Endothelial cell of umbilical vein (primary cell): ENCODE measurements at places on chromosomes 6 and 20. TPM values are rescaled to one million over a fixed set of nuclear protein-coding genes. Genes with fewer than 3 reads are reported as not detected.

DNPH1 gene
- 34.3 and 37.7 TPM in 2 replicates for total RNA-seq

CCDC170 gene
- 0.07 and 0.53 TPM in 2 replicates for total RNA-seq

DNA sequence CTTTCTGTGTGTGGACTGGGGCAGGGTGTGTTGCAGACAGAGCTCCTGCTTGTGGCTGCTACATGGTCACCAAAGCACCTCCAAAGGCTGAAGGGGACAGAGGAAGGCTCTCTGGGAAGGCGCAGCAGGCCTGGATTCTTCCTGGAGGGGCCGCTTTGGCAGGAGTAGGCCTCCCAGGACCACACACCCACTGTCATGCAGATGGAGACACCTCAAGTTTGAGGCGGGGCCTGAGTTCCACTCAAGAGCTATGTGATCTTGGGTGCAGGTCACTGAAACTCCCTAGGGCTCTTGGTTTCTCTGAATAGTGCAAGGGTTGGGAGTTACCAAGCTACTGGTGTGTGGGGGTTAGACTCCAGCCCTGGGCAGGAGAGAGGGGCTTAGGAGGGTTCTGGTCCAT, 27.9 kb downstream of the EFCAB8 start:
- no peak for DNase-seq

MRPS18A gene
- 39.1 and 39.8 TPM in 2 replicates for total RNA-seq

GRCh38 chr20:44334306-44334705, 2.5 kb upstream of the R3HDML start:
- no peak for DNase-seq

DNA sequence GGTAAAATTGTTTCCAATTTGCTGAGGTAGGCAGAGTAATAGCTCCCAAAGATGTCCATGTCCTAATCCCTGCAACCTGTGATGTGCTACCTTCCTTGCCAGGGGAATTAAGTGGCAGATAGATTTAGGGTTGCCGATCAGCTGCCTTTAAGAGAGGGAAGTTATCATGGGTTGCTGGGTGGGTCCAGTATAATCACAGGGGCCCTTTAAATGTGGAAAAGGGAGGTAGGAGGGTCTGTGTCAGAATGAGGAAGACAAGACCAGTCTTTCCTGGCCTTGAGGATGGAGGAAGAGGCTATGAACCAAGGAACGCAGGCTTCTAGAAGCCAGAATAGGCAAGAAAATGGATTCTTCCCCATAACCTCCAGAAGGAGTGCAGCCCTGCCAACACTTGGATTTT, 50.7 kb downstream of the CTCFL start:
- no peak for DNase-seq

DNA sequence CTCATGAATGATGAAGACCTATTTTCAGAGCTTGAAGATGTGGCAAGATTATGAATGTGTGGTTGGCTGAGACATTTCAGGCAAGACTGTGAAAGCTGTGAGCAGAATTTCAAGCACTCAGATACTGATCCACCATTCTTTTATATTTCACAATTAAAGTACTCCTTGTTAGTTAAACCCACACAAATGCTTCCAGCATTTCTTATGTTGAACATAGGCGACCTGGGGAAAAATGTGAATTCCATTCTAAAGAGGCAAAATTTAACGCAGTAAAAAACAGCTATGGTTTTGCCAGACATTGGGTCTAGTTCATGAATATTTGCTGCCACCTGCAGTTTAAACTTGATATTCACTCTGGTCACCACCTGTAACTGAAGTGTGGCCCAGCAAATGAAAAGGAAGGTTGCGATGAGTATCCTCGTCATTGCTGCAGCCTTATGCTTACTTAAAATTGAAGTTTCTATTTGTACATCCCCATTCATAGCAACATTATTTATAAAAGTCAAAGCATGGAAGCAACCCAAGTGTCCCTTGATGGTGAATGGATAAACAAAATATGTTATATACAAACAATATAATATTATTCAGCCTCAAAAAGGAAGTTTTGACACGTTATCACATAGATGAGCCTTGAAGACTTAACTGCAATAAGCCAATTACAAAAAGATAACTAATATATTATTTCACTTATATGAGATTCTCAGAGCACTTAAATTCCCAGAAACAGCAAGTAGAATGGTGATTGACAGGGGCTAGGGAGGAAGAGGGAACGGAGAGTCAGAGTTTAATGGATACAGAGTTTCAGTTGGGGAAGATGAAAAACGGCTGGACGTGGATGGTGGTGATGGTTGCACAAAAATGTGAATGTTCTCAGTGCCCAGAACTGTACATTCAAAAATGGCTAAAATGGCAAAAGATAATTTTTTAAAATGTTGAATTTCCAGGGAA, 32.4 kb upstream of the FAM184A start:
- DNase-seq = peak; percentile 64

GPX5 gene
- total RNA-seq = not detected in 2 replicates

GRCh38 chr6:28910901-28911690, 12.7 kb downstream of the TRIM27 start:
- peak; percentile 45 for DNase-seq

- no peak for DNase-seq
These were observed 48.8 kb downstream of the MAPK14 start for GRCh38 chr6:36076178-36077063.

ECT2L gene
- total RNA-seq = not detected in 2 replicates

DNA sequence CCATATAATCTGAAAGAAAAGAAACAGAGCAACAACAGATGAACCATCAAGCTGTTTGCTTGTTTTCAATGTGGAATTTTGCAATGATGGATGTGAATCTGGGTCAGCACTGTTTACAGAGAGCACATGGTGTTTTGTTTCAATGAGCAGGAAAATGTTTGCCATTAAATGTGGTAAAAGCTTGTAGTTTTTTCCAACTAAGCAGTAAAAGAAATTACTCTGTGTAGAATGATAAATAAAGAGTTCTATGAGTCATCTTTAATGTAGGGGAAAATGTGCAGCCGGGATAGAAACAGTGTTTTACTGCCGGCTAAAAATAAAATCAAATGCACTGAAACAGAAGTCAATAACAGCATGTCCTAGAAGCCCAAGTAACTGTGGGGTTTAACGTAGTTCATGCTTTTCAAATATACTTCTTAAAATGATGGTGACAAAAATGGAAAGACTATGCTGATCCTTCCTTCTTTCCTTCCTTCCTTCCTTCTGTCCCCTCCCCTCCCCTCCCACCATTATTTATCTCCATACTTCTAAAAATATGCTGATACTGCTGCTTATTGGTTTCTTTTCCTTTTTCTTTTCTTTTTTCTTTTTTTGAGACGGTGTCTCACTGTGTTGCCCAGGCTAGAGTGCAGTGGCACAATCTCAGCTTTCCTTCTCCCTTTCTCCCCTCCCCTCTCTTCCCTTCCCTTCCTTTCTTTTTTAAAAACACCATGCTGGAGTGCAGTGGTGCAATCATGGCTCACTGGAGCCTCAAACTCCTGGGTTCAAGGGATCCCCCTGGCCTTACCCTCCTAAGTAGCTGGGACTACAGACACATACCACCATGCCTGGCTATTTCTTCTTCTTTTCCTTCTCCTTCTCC, 6.3 kb upstream of the NAA20 start:
- DNase-seq = peak; percentile 82

DNA sequence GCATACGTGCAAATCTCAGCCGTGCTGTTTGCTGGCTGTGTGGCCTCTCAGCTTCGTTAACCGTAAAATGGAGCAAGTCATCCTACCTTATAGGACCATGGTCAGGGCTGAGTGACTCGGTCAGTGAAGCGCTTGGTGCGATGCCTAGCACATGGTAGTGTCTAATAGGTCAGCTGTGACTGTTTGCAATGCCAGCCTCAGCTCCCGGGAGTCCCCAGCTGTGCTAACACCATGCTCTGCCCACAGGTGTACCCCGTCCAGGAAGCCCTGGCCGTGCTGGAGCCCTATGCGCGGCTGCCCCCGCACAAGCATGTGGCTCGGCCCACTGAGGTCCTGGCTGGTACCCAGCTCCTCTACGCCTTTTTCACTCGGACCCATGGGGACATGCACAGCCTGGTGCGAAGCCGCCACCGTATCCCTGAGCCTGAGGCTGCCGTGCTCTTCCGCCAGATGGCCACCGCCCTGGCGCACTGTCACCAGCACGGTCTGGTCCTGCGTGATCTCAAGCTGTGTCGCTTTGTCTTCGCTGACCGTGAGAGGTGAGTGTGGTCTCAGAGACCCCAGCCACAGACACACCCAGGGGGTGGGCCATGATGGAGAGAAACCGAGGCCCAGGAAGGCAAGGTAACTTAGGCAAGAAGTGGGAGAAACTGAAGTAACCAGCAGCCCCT, 10.6 kb downstream of the TRIB3 start:
- no peak for DNase-seq

DNA sequence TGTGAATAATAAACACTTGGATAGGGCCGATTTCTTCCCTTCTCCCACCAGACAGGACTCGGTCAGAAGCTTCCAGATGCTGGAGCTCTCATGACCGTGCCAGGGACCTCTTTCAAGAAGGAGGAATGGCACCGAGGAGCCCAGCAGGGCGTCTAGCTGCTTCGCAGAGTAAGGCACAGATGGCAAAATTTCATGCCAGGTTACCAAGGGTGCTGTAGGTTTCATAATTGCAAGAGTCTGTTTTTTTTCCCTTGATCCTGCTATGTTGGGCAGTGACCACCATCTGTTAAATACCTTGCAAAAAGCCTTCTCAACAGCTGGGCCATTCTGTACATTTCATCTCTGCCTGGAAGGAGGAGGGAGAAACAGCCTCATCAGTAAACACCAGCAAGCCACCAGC, 111.8 kb downstream of the EDN3 start:
- DNase-seq = no peak

KIAA0408 gene
- not detected in 2 replicates for total RNA-seq

- no peak for DNase-seq
These were observed 76.7 kb downstream of the PRSS35 start for GRCh38 chr6:83589076-83589475.

MEP1A gene
- not detected in 2 replicates for total RNA-seq

DNA sequence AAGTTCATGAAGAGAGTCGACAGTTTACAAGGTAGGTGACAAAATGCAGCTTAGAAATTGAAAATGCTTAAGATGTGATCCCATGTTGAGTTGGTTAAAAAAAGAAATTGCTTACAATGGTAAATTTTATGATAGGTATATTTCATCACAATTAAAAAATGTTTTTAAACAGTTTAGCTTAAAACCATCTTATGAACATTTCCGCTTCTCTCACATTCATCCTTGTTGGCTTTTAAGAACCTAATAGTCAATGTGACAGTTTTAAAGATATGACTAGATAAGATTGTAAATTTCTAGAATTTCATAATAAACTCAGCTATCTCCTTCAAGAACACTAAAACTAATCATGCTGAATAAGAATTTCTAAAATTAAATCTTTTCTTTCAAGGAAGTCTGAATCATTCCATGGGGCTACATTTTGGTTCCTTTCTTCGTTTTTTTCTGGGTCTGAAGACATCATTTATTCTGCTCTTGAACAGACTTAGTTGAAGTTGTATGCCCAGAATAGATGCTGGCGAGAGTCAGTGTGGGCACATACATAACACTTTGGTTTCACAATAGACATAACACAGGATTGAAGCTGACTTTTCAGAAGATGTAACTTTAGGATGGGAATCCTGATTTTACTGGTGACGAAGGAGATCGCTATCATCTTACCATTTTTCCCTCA, 35.9 kb upstream of the LTV1 start:
- DNase-seq = no peak

DNA sequence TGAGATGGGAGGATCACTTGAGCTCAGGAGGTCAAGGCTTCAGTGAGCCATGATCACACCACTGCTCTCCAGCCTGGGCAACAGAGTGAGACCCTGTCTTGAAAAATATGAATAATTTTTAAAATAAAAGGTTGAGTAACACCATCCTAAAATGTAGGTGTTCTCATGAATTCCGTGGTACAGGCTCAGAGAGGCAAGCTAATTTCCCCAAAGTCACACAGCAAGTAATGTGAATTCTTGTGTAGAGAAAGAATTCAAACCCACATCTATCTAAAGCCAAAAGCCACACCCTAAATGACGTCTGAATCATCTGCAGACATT, 80.5 kb downstream of the ZNF217 start:
- no peak for DNase-seq

DNA sequence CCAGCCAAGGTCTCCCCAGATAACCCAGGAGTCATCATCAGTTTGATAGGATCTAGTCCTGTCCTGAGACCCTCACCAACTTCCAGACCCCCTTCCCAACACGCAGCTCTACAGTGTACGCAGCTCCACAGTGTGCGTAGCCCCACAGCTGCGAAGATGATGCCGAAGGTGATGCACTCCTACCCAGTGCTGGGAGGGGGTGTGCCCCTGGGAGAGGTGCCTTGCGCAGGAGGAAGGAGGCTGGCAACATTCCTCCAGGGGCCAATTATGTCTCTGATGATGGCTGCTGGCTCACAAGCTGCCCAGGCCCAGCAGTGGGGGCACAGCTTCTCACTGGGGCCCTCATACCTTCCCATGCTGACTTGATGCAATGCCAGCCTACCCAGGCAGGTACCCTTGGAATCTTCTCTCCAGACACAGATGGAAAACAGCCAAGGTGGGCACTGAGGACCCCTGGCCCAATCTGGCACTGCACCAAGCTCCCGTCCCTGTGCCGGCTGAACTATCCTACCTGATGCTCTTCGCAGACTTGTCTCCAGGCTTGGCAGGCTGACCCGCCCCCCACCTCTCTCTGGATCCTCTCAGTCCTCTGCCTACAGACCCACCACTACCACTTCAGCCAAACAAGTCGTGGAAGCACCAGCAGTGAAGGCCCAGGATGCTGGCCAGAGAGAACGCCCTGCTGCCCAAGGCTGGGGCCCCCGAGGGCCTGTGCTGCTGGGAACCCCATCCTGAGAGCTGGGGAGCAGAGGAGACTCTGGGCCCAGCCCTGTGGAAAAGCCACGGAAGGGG, 1.4 kb downstream of the ZNF512B start:
- DNase-seq = no peak

DNA sequence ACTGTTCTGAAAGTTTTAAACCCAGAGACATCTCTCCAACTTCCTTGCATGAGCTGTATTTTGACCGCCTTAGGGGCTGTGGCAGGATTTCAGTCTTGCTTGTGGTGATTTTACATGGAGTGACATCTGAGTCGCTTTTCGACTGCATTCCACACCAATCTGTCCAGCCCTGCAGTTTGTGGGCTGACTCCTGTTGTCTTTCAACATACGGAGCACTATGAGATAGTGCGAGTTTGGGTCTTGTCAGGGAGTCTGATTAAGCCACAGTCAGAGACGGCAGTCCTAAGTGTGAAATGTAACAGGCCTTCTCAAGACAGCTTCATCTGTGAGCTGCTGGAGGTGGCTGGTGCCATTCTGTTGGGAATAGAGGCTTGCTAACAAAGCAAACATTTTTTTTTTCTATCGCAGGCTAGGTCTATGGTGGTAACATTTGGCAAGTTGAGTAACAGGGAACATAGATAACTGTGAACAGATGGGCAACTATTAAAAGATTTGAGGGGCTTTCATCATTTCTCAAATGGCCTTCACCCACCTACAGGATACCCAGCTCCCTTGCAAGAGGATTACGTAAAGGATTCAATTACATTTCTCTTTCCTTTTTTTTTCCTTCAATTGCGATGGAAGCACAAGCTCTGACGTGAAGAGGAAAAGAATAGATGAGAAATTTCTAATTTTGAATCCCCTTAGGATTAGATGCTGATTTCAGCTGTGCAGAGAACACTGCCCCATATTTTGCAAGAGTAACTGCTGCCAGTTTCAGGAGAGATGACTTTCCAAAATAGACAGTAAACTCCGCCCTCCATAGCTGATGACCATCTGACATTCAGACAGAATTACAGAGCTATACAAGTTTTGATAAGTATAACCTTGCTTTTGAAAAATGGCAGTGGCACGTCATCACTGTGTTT, 25.1 kb downstream of the CAP2 start:
- no peak for DNase-seq

TNXB gene
- total RNA-seq = 2.7 and 3.2 TPM in 2 replicates

ZNF831 gene
- not detected in 2 replicates for total RNA-seq

GRCh38 chr20:2690718-2691117, 1.9 kb upstream of the EBF4 start:
- no peak for DNase-seq

- DNase-seq = no peak
These were observed 319.5 kb downstream of the MEI4 start for GRCh38 chr6:77972334-77972733.

BTN1A1 gene
- not detected in 2 replicates for total RNA-seq
